Kidney epithelial cell (primary cell): ENCODE measurements at places on chromosomes 3 and 15.
A peak's percentile ranks its signal among the peaks of the same experiment; 100 is the strongest.

DNA sequence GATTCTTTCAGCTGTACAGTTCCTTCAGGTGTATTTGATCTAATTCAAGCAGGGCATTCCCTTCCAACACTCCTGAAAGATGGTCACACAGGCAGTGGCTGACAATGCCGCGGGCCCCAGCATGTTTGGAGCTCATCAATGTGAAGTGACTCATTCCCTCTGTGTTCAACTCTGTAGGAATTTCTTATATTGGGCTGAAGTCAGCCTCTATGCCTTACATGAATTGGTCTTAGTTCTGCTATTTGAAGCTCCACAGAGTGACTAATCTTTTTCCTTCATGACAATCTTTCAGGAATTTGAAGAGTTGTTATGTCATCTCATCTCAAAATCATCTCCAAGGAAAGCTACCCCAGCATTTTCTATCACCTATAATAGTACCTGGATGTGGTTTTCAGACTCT, 142.5 kb upstream of the C2CD4B start:
- DNase-seq, result no peak

GRCh38 chr3:30440880-30441279, 165.5 kb upstream of the TGFBR2 start:
- DNase-seq, result no peak

DNA sequence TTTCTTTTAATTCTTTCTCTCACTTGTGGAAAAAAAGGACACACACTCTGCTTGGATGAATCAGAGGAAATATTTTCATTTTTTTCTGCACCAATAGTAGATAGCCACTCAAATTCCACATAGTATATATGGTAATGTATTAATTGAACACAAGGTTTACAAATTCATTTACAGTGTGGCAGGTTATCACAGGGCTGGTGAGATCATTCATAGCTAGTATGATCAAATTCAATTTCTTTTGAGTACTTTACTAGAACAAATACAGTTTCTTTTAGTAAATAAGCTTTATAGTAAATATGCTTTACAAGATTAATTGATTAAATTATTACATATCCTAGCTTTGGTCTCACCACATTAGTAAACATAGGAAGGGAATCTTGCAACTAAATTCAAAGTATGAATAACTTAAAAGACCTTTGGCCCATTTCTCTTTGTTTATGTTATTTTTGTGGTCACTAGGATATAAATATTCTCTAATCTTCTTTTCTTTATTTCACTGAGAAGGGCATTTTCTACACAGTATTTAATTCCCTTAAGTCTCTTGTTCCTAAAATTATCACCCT, 40.1 kb upstream of the PARP14 start:
- DNase-seq, result no peak

DNA sequence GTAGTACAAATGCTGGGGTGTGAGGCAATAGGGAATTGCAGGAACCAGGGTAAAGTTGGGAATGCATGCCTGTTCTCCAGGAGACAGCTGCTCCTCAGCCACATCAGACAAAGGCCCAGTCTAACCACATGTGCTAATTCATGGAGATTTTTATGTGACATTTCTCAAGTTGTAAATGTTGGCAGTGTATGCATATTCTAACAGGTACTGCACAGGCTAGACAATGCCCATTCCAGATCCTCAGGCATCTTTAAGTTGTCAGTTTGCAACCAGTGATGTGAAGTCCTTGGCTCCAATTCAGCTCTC, 84.9 kb downstream of the EEFSEC start:
- DNase-seq, result no peak

DNA sequence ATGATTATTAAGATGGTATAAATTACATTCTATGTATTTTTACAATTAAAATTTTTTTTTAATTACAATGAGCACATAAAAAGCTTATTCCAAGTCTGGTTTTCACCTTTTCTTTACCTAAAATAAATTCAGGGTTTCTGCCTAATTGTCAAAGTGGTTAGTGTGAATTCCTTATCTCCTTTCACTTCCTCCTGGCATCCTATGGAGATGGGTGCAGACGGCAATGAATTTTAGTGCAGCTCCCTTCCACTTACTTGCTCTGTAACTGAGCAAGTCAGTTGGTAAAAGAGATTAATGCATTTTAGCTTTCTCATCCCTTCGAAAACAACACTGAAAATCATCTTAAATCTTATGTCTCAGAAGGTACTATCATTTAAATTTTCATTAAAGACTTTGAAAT, 13.1 kb downstream of the HDGFL3 start:
- no peak for DNase-seq

DNA sequence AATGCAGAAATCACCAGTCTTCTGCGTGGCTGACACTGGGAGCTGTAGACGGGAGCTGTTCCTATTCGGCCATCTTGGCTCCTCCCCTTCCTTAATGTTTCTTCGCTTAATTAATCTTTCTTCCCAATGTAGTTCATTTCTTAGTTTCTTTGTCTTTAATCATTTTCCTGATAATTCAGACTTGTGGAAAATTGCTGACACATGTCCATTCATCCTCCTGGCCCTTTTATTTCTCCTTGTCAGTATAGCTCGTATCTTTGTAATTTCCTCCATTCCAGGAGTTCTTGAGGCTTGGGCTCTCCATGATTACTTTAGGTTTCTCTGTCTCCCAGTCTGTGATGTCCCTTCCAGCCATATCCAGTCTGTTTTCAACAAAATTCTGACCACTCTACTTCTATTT, 98.7 kb downstream of the UBE2E2 start:
- no peak for DNase-seq

GRCh38 chr15:56038707-56039106, 45.3 kb upstream of the NEDD4 start:
- DNase-seq, result no peak

DNA sequence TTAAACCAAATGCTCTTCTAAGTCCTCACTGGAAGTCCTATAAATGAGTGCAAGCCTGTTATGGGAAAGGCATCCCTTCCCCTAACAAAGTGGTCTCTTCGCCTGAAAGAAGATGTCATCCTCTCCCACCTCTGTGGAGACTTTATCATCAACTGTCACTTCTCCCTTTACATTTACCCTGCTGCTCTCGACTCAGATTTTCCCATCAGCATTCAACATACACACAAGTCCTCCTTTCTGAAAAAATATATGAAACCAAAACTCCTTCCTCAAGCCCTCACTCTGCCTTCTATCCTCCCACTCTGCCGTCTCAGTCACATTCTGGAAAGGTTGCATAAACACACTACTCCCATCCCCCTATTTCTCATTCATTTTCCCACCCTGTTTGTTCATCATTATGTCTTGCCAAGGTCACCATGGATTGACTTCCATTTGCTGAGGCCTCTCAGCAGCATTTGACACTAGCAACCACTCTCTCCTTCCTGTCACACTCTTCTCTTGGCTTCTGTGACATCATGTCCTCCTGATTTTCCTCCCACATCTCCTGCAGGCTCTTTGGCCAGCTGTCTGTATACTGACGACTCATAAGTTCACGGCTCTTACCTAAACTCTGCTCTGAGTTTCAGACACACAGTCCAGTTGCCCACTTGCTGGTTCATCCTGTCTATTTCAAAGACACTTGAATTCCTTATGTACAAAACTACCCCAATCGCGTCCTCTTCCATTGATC, 70.3 kb upstream of the SMAD3 start:
- DNase-seq, result no peak

DNA sequence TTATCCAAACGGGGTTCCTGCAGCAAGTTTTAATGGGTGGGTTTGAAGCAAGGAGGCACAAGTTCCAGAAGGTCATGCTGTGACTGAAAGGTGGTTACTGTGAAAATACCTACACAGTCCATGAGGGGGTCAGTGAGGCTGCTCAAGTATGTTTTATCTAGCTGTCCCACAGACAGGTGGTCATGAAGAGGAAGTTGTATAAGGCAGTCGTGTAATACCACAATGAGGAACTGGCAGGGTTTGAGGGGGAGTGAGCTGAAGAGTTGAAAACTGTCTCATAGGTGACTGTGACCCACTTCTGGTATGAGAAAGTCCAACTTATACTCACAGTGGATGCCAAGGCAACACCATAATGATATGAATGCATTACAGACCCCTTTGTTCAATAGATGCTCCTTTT, 856.8 kb downstream of the OTOL1 start:
- DNase-seq, result no peak

GRCh38 chr3:168570404-168571155, 474.9 kb upstream of the GOLIM4 start:
- no peak for DNase-seq

DNA sequence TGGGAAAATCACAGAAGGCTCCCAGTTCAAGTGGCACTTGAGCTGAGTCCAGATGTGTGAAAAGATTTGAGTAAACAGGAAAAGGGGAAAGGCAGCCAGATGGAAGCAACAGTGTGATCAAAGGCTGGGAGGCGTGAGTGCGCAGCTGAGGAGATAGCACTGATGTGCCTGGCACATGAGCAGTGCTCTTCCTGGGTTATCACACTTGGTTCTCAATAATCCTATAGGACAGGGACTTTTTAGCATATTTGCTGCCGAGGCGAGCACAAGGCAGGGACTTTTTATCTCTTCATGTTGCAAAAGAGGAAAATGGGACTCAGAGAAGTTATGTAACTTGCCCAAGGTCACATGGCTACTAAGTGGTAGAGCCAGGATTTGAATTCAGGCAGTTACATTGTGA, 39.6 kb downstream of the CORO2B start:
- DNase-seq, result no peak

- DNase-seq, result no peak
Measured at GRCh38 chr15:99408236-99409096, 157.2 kb downstream of the LRRC28 start.

- DNase-seq, result no peak
Measured at GRCh38 chr15:94372821-94373220, 141.5 kb downstream of the MCTP2 start.

- DNase-seq, result no peak
Measured at GRCh38 chr3:185943760-185944106, 5.9 kb upstream of the TRA2B start.

DNA sequence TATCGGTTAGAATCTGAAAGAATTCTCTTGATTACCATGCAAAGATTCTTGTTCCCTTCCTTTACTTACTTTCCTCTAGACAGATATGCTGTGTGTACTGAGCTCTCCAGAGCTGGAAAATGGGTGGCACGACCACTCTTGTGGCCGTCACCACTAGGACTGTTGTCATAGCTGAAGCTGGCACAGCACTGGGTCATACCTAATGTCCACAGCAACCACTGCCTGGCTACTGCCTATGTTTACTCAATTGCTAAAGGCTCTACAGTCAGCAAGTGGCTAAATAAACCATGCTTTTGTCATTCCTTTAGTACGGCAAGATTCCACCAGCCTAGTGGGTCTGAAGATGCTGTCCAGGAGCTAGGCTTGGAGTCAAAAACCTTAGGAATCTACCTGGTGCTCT, 1643.0 kb downstream of the OTOL1 start:
- no peak for DNase-seq

DNA sequence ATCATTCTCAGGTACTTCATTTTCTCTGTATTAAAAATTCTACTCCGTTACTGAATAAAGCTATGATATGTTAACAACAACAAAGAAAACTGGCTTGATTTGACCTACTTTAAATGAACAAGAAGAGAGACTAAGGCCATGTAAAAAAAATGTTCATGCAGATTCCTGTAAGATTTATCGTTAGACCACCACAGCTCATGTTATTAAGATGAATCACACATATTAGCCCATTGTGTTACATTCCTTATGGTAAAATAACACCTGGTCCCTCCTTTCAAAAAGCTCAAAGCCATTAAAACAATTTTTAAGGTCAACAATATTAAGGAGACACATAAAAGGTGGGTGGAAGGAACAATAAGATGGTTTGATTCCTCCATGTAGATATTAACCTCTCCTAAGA, 6.3 kb downstream of the THOC7 start:
- peak; percentile 25 for DNase-seq

- peak; percentile 68 for DNase-seq
Measured at GRCh38 chr3:102129760-102130608, 280.7 kb downstream of the NFKBIZ start.

GRCh38 chr15:99481113-99481950, 84.5 kb upstream of the MEF2A start:
- no peak for DNase-seq

DNA sequence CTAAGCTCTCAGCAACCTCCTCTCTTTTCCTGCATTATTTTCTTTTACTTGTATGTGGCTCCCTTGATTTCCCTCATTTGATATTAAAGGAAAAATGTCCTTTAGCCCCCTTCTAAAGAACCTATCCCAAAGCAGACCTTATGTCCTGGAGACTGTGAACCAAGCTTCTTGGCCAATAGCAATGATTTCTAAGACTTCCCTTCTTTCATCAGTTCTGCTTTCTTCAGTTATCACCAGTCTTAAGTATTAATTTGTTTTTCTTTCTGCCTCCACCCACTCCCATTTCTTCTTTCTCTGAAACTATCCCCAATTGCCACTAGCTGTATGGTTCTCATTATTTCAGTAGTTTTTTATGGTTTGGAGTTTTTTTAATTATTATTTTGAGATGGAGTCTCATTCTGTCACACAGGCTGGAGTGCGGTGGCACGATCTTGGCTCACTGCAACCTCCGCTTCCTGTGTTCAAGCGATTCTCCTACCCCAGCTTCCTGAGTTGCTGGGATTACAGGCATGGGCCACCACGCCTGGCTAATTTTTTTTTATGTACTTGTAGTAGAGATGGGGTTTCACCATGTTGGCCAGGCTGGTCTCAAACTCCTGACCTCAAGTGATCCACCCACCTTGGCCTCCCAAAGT, 12.1 kb downstream of the TMOD3 start:
- no peak for DNase-seq

GRCh38 chr15:87703327-87704111, 553.0 kb downstream of the NTRK3 start:
- no peak for DNase-seq

- no peak for DNase-seq
Measured at GRCh38 chr3:187889601-187890404, 144.5 kb upstream of the BCL6 start.

- DNase-seq, result no peak
Measured at GRCh38 chr3:166191411-166191810, 354.2 kb upstream of the BCHE start.

- DNase-seq, result no peak
Measured at GRCh38 chr3:74329096-74329495, 285.4 kb downstream of the CNTN3 start.

- no peak for DNase-seq
Measured at GRCh38 chr3:79310016-79310415, 457.8 kb downstream of the ROBO1 start.

DNA sequence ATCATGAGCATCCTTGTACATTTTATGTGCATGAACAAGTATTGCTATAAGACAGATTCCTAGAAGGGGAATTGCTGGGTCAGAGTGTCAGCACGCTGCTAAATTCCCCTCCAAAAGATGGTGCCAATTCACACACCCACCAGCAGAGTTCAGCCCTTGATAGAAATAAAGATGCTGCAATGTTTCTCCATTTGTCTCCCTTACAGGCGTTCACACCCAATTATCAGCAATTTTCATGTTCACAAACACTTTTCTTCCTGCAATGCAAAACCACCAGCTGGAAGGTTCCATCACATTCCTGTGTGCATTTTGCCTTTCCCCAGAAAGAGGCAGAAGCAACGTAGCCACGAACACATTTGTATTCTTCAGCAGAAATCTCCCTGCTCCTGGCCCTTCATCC, 3.3 kb upstream of the TAMM41 start:
- no peak for DNase-seq
